GM23248 (cell line): ENCODE measurements at places on chromosomes 1 and 21.

DNA sequence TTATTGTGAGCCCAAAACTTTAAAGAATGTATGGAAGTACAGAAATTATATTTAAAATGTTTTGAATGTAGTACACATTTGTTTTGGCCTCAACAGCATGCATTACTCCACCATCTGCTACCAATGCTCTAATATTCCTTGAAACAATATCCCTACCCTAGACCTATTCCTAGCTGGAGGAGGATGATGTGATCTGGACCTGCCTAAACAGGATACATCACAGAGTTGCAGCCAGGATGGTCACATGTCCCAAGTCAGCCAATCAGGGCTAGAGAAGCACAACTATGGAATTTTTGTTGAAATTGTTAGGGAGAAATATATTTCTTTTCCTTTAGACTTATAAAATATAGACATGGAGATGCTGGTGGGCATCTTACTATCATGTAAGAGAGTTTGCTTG lies 623.3 kb upstream of the NR5A2 start:
- H3K36me3 ChIP-seq: no peaks in the 10 kb centered on the region
- DNase-seq: peak; percentile 24
- peaks cover 13% of the 10 kb centered on the region; the same call in 1 of the 2 replicates for H3K27me3 ChIP-seq
- H3K4me3 ChIP-seq: no peak overlapping the region
- no peaks in the 10 kb centered on the region for H3K4me1 ChIP-seq
- no peak overlapping the region for H3K27ac ChIP-seq

GRCh38 chr1:84110629-84111028 lies 33.4 kb upstream of the PRKACB start:
- H3K36me3 ChIP-seq: no peaks in the 10 kb centered on the region
- H3K27me3 ChIP-seq: no peaks in the 10 kb centered on the region
- no peak overlapping the region for H3K4me3 ChIP-seq

DNA sequence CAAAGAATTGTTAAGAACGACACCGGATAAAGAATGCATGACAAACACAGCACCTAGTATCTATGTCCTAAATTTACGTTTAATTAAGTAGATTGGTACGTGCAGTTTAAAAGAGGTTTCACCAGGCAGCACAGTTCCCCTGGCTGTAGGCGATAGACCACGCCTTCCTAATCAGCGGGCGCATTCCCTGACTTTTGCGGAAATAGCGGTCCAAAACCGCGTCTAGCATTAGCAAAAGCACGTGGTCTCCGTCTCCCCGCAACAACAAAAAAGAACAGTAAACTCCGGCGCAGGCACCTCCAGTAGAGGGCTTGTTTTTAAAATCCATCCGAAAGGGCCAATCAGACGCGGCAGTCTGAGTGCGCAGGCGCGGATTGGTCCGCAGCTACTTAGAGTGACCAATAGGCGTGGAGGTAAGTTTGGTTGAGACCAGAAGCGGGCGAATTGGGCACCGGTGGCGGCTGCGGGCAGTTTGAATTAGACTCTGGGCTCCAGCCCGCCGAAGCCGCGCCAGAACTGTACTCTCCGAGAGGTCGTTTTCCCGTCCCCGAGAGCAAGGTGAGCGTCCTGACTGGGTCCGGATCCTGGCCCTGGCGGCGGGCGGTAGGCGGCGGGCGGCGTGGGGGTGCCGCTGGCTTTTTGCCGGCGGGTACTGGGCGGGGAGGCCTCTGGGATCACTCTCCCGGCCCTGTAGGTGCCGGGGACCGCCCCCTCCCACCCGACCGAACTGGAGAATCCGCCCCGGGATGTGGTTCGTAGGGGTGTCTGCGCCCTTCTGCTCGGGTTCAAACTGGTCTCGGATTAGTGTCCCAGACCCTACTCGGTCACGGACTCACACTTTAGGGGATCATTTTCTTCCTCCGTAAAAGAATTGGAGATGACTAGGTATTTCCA lies at the start of gene CENPF:
CENPF (plus strand) TSS at position 432 of the 894 bp plus-strand sequence. CDS start 10,560 bp downstream, outside the sequence.
- DNase-seq: peak; percentile 99
- H3K36me3 ChIP-seq: no peaks in the 10 kb centered on the region
- no peaks in the 10 kb centered on the region for H3K27me3 ChIP-seq
- peak within 1 kb of the TSS; percentile 80 for H3K4me3 ChIP-seq

DNA sequence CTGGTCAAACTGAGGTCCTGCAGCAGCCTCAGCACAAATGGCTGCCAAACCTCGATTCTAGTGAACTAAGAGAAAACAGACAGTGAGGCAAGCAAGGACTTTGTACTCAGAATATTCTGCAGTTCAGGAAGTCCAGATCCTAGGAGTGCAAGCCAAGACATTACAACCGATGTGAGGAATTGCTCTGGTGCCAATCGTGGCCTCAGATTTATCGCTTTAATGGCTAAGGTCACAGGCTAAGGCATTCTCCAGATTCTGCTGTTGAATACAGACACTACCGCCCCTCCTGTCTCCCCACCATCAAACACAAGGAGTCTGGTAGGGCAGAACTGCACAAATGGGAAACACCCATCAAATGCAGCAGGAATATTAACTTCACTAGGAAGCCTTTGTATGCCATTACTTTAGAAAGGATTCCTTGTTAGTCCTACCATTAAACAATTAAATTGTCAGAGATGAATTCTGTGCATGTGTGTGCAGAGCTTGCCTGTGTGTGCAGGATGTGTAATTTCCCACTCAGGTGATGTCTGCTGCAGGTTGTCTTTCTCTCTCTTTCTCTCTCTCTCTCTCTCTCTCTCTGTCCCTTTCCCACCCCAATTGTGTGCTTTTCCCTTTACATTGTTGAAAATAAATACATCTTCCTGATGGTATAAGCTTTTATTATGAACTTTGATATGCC lies 9.2 kb upstream of the SERTAD4 start:
- no peak overlapping the region for H3K4me3 ChIP-seq
- DNase-seq: no peak
- no peaks in the 10 kb centered on the region for H3K36me3 ChIP-seq
- H3K4me1 ChIP-seq: no peaks in the 10 kb centered on the region

- H3K27ac ChIP-seq: no peak overlapping the region
- no peaks in the 10 kb centered on the region for H3K27me3 ChIP-seq
- H3K36me3 ChIP-seq: no peaks in the 10 kb centered on the region
These were observed 5.1 kb upstream of the GJA4 start for GRCh38 chr1:34787461-34788420.

- H3K36me3 ChIP-seq: no peaks in the 10 kb centered on the region
- DNase-seq: peak; percentile 36
- H3K4me3 ChIP-seq: no peak overlapping the region
These were observed 265.4 kb downstream of the FOXD2 start for GRCh38 chr1:47703156-47703825.

DNA sequence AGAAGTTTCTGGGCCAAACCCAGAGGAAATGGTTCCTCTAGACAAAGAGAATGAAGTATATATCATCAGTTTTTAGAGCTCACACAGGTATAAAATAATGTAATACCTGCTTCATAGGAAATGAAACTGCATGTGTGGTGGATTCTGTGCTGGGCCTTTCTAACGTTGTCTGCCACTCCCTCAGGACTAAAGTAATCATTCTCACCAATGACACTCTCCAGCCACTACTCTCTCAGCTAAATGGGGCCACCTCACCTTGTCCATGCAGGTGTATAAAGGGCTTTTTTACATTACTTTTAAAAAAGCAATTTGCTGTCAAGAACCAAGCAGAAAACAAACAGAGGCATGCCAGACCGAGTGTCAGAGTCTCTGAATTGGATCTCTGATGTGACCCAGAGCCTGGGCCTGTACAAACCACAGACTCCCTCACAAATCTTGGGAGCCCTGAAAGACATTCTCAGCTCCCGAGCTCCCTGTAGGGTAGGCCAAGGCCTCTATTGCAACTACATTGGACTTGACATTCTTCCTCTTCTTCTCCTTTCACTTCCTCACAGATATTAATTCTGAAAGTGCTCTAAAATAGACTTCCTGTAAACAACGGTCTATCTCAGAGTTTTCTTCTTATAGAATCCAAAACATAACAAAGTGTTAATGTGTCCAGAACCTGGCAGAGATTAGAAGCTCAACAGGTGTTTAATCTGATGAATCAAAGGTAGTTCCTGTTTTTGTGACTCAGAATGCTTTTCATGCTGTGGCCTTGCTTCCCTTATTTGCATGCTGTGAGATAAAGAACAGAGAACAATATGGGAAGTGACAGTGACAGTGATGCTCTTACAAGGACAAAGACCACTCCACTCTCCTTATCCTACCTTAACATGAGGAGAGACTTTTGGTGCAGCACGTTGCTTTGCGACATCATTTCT lies 8.6 kb downstream of the AIM2 start:
- H3K27me3 ChIP-seq: no peaks in the 10 kb centered on the region
- no peak for DNase-seq
- no peaks in the 10 kb centered on the region for H3K36me3 ChIP-seq
- no peak overlapping the region for H3K4me3 ChIP-seq
- H3K27ac ChIP-seq: no peak overlapping the region

DNA sequence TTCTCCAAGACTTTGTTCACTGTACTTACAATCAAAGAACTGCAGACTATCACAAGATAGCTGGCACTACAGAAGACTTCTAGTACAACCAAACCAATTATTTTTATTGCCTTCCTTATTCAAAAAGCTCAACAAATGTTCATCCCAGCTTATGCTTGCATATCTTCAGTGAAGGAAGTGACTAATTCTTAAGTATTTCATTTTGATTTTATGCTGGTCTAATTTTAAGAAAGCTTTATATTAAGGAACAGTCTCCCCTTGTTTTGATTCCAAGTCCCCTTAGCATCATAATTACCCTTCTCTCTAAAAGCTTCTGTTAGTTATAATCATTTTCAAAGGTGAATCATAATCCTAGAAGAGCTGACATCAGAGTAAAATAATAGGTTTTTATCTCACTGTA lies 132.9 kb downstream of the LRRIQ3 start:
- no peaks in the 10 kb centered on the region for H3K36me3 ChIP-seq
- H3K27me3 ChIP-seq: no peaks in the 10 kb centered on the region
- H3K27ac ChIP-seq: no peak overlapping the region
- DNase-seq: no peak
- H3K4me3 ChIP-seq: no peak overlapping the region

DNA sequence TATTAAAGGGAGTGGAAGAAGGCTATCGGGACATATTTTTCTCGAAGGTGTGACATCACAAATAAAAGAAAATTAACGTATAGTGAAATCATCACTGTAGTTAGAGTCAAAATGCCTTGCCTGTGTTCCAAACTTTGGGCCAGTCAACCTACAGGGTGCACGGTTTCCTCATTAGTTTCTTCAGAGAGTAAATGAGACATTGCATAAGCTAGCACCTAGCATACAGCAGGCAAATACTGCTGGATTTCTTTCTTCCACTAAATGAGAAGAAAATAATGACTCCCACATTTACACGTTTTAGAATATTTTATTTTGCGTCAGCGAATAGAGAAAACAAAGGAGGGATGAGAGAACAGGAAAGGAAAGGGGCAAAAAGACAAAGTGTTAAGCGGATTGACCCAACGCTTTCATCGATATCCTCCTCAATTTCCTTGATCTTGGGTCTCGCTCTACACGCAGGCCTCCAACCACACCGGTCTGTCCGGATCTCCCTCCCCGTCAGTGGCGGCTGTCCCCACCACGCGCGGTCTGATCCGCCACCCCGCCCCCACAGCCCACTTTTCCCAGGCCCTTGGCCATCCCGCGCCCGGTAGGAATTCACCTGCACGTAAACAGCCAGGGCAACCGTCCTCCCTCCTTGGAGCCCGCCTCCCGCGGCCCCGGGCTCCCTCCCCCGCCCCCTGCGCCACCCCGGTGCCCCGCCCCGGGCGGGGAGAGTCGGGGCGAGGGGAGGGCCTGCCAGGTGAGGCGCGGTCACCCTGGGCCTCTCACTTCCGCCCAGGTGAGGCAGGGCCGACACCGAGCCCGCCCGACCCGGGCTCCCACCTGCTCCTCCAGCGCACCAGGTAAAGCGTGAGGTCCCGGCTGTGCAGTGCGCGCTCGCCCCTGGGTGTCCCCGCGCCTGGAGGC lies at the start of gene PATJ:
PATJ (plus strand) TSS at position 770 of the 909 bp plus-strand sequence. CDS start 20,413 bp downstream, outside the sequence.
- H3K36me3 ChIP-seq: no peaks in the 10 kb centered on the region
- no peaks in the 10 kb centered on the region for H3K27me3 ChIP-seq
- DNase-seq: peak; percentile 49
- H3K4me1 ChIP-seq: peaks cover 7% of the 10 kb centered on the region

GRCh38 chr21:28112511-28112910 lies 880.2 kb downstream of the LTN1 start:
- H3K27ac ChIP-seq: no peak overlapping the region
- H3K36me3 ChIP-seq: no peaks in the 10 kb centered on the region
- H3K27me3 ChIP-seq: no peaks in the 10 kb centered on the region
